Thoracic aorta (tissue), 2 donors: ENCODE measurements at places on chromosomes 1 and 21.

DNA sequence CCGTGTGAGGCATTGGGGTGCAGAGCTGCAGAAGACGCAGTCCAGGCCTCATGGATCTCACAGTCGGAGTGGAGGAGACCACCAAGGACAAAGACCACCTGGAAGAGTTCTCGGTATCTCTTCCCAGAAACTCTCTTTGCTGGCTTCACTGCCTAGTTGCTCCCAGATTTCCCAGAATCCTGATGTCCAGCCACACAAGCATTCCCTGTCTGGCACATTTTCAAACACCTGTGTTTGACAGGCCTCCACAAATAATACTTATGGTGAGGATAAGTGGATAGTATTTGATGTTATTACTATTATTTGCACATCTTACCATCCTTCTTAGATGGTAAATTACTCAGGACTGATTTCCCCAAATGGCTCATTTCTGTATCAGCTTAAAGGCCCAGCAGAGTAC is 27.7 kb upstream of the KANK4 start:
- DNase-seq, result no peak

DNA sequence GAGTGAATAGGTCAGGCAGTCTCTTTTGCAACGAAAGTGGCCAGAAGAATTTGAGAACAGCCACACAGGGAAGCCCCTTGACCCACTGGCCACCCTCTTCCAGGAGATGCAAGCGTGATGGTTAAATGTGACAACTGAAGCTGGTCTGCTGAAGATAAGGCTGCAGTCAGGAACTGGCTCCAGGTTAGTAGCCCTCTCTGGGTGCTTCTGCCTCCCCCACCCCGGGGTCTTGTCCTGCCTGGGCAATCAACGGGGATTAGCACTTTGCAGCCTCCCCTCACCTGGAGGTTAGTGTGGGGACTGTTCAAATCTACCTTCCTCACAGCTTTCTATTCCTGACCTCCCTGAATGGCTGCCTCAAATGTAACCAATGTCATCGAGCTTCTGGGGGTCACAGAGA is 125.9 kb downstream of the PLXNA2 start:
- no peak for DNase-seq

- DNase-seq, result no peak
These were observed 27.0 kb downstream of the TGFB2 start for GRCh38 chr1:218371927-218372672.

- no peak for DNase-seq
These were observed 137.0 kb downstream of the PLPP3 start for GRCh38 chr1:56442290-56442877.

DNA sequence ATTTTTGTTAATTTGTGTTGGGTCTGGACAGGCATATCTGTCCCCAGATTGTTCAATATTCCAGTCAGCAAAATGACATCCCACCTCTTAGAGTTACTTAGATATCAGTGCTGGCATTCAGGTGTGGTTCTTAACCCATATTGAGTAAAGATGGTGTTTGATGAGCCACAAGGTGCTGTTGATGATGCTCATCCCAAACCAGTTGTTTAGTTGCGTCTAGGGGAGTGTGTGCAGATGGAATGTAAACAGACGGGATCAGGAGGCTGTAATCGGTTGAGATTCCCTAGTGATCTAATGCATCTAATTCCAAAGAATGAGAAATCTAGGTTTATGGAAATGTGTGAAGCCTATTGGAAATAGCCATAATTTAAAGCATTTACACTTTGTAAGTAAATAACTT is 1.1 kb downstream of the HOOK1 start:
- no peak for DNase-seq

- DNase-seq, result no peak
These were observed 20.5 kb upstream of the BCL10 start for GRCh38 chr1:85296980-85297379.

DNA sequence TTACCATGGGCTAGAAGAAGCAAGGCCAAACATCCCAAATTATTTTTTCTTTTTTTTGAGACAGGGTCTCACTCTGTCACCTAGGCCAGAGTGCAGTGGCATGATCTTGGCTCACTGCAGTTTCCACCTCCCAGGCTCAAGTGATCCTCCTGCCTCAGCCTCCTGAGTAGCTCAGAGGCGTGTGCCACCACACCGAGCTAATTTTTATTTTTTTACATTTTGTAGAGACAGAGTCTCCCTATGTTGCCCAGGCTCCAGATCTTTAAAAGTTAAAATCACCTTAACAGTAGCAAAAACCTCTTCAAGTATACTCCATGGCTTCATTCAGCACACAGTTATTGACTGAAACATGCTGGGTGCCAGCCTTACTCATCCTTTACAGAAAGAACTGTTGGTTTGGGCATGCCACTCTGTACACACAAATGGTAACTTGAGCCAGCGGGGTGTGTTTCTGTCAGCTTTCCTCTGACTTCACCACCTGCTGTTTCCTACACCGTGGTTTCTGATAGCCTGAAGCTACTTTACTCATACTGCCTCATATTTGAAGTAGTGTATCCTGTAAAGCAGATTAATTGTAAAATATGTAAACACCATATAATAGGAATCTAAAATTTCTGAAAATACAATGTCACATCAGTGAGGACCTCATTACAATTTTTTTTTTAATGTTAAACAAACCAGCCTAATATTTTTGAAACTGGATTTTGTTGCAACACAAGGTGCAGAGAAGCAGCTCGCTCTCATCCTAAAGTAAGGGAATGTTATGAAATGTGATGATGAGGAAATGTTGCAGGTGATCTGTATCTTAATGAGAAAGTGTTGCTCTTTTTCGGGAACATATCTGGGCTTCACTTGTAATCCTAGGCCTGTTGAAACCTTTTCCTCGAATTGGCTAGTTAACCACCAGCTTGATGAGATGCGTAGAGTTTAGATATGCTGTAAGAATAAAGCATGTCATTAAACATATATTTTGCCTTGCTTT is 113.9 kb downstream of the ATP5PO start:
- no peak for DNase-seq

DNA sequence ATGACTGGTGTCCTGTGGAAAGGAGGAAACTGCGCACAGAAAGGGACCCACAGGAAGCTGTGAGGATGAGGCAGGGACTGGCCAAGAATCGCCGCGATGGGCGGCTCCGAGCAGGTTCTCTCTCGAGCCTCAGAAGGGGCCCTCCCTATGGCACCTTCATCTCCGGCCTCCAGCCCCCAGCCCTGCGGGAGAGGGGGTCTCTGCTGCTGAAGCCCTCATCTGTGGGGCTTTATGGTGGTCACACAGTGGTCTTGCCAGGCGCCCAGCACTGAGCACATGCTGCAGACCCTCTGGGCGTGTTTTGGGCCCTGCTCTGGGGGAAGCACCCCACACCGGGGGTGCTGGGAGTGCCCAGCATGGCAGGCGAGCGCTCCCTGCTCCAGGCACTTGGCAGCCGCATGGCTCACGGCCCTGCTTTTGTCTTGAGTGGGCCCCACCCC is 86.6 kb upstream of the ACTRT2 start:
- DNase-seq, result no peak

GRCh38 chr1:26190373-26190987 is at the start of gene CATSPER4:
Gene CATSPER4 (plus strand): TSS chr1:26190602. CDS start chr1:26190628, 26 bp downstream.
- no peak for DNase-seq

DNA sequence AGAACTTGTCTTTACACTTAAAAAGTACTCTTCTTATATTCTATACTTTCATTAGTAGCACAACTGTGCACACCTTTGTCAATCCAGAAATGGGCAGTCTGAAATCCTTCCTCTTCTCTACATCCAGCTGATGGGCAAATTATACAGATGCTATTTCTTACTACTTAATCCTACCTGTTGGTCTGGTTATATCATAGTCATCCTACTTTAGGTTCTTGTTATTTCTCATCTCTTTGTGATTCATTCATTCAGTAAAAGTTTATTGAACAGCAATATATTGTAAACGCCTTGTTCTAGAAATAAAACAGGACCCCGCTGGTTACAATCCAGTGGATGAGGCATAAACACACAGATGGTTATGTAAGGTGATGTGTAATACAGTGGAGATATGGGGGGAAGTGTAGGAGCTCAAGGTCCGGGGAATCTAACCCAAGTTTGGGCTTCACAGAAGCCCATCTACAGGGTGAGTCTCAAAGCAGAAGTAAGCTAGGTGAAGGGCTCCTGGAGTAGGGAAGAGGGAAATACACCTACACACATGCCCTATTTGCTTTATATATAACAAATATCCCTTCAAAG is 11.8 kb upstream of the FUBP1 start:
- DNase-seq, result no peak

- no peak for DNase-seq
These were observed 7.8 kb upstream of the P3R3URF start for GRCh38 chr1:46183926-46184557.

- DNase-seq, result no peak
These were observed 4.8 kb downstream of the S100A16 start for GRCh38 chr1:153608089-153608682.

DNA sequence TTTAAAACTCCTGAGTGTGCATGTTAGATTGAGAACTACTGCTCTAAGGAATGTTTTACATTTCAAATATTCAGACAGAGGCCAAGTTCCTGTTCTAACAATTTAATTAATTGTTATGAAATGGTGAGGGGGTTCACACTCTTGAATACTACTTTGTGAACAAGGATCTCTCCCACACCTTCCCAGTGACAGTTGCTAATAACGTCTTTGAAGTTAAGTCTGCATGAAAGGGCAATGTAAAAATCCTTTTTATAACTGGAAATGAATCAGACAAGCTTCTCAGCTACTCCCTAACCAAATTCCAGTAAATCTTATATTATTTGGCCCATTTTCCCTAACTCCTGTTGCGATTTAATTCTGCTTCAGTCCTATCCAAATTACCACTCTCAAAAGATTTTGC is 828.5 kb upstream of the ADAMTS5 start:
- no peak for DNase-seq

DNA sequence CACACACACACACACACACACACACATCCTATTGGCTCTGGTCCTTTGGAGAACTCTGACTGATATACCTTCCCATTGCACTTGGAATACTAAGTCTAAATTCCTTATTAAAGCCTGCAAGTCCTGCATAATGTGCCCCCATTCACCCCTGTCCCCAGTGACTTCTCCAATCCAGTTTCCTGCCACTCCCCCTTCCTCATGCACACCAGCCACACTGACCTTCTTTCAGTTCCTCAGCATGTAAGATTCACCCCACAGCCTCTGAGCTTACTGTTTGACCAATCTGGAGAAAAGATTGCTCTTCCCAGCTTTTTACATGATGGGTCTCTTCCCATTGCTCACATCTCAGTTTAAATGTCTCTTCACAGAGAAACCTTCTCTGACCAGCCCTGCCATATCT is 146.6 kb downstream of the TBX15 start:
- no peak for DNase-seq

DNA sequence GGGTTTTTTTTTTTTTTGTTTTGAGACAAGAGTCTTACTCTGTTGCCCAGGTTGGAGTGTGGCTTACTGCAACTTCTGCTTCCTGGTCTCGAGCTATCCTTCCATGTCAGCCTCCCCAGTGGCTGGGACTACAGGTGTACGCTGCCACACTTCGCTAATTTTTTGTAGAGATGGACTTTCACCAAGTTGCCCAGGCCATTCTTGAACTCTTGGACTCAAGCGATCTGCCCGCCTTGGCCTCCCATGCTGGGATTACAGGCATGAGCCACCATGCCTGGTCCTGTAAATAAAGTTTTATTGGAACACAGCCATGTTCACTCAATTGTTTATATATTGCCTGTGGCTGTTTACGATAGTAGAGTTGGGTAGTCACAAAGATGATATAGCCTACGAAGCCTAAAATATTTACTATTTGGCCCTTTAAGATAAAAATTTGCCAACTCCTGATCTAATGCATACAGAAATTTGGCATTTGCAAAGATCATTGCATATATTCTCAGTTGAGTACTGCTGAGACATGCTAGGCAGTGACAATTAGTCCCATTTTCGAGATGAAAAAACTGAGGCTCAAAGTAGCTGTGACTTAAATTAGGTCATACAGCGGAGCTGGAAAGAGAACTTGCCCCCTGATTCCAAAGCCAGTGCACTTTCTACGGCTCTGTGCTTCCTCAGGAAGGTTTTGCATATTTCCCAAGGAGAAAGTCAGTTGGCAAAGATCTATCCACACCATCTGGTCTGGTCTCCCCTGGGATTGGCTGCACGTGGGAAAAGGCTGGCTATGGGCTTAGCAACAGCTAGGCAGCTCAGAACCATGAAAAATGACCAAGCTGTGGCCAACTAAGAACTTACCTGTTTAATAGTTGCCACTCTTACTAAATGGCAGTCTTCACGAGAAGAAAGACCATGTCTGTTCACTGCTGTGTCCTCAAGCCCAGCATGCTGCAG is 19.4 kb downstream of the MECR start:
- DNase-seq, result no peak

GRCh38 chr1:234938924-234939323 is 189.7 kb downstream of the TOMM20 start:
- no peak for DNase-seq

DNA sequence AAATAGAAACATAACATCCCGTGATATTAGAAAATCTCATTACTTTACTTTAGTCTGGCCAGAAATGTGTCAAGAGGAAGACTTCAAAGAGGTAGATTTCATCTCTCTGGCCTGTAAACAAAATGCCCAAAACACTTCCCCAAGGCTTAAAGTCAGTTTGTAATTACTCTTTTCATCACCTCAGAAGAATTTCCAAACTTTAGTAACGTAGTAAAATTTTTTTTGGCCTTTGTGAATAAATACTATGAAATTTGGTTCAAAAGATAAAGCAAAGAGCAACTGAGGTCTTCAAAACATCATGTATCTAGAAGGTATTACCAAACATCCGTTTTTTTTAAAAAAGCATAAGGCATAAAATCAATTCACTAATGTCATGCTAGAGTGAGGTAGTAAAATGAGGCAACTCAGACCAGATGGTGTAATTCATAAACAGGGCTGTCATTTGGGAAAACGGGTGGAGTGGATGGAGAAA is 51.4 kb downstream of the LEPR start:
- DNase-seq, result no peak

GRCh38 chr1:77438236-77438913 is 156.6 kb downstream of the AK5 start:
- no peak for DNase-seq

GRCh38 chr1:241706257-241706656 is 54.2 kb downstream of the WDR64 start:
- no peak for DNase-seq

GRCh38 chr1:125085720-125086591 is 3901.2 kb downstream of the SRGAP2C start:
- no peak for DNase-seq

DNA sequence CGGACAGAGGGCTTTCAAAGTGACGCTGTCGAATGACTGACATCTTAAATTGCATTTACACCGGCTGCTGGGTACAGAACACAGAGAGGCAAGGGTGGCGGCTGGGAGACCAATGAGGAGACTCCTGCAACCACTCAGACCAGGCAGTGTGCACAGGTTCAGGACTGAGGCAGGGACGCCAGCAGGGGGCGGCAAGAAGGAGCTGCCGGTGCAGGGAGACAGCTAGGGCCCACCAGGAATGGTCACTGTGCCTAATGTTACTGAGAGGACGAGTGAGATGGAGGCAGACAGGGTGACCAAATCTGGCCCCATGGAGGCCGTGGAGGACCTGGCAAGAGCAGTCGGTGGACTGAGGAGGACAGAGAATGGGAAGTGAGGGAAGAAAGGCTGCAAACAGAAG is 23.5 kb downstream of the GLIS1 start:
- DNase-seq, result no peak
